ENCODE measurements at places on chromosomes 11 and 22.

DNA sequence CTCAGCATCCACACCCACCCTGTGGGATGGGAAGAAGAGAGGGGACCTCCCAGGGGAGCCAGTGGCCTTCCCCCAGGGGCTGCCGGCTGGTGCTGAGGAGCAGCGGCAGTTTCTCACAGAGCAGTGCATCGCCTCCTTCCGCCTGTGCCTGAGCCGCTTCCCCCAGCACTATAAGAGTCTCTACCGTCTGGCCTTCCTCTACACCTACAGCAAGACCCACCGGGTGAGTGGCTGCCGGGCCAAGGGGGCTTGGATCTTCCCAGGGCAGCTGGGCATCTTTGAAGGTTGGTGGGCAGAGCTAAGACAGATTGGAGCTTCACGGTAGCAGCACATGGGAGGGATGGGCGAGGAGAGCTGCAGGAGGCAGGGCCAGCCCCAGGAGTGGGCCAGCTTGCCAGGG, 61.8 kb upstream of the SUSD2 start:
- no peak for DNase-seq

- DNase-seq, result no peak
These were observed 4.4 kb downstream of the NCAM1 start for GRCh38 chr11:112965656-112966055.

DNA sequence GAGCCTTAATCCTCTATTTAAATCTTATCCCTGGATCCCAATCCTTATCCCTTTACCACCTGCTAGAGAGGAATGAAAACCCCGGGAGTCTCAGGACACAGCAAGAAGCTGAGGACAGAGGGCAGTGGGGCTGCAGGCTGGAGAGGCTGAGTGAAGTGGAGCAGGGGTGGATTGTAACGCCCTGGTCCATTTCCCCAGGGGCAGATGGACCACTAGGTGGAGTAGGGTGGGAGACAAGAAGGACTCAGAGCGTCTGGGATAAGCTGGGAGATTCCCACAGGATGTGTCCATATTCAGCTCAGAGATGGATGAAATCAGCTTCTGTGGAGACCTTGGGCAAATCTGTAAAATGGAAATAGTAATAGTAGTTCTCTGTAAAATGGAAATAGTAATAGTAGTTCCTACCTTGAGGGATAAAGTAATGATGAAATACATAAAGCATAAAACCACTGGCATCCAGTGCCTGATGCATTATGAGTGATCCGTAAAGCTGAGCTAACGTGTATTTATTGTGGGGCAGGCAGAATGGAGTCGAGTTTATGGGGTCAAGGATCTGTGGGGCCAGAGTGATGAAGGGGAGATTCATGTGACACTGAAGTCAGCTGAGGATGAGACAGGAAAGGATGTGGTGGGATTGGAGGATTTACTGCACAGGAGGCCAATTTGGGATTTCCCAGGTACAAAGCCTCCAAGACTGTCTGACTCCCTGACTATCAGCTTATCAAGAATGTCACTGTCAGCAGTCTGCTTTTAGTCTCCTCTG, 1.9 kb upstream of the ROBO4 start:
- no peak for DNase-seq

GRCh38 chr11:31847761-31848160, 36.6 kb upstream of the PAX6 start:
- no peak for DNase-seq

GRCh38 chr11:34266090-34266912, 91.5 kb downstream of the ABTB2 start:
- no peak for DNase-seq

DNA sequence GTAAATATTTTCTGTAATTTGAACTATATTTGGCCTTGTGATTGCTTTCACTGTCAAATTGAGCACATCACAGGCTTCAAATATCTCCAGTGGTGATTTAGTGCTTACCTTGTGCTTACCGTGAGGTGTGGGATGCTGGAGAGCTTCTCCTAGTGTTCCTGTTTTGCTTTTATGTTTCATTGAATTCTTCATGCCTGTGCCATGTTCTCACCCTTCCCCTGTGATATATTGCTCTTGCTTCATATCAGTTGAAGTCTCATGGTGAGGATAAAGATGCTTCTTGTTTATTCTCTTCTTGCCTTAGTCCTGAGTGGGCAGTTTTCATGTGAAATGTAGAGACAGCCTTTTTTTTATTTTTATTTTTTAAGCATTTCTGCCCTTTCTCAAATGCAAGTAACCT, 198.0 kb upstream of the PDGFD start:
- DNase-seq, result no peak

GRCh38 chr11:121422675-121423074, 29.4 kb upstream of the SORL1 start:
- DNase-seq, result no peak

GRCh38 chr11:81804858-81805257, 928.8 kb downstream of the FAM181B start:
- no peak for DNase-seq

DNA sequence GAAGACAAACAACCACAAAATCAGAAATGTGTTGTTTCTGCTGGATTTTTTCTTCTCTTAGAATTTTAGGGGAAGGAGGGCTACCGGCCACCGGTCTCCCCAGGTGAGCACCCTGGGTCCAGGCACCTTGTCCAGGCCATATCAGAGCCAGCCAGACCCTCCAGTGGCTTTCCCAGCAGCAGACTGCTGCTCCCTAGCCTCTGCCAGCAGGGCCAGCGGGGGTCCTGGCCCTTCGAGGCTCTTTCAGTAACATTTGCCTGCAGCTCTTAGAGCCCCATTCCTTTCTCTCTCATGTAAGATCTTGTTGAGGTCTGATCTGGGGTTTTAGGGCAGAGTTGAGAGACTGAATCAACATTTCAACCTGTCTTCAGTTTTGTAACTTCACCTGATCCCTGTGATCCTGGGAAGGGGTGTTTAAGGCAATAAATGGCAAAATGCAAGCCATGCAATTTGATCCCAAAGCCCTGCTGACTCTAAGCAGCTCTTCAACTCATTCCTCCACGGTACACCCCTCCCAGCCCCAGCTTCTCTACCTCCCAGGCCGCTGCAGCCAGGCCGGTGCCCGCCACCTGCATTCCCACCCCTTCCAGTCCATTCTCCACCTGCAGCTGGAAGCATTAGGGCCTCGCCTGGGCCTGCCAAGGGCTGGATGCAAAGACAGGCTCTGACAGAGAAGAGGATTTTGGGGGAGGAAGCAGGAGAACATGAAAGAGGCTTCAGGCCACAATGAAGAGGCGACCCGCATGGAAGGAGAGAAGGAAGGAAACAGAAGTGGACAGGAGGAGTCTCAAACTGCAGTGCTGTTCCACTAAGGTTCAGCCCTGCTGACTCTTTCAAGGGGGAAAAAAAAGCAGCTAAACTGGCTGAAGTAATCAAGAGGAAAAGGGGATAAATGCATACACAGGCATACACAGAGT, 113.0 kb upstream of the FGF3 start:
- DNase-seq, result no peak

- DNase-seq, result no peak
These were observed 46.6 kb downstream of the CWC15 start for GRCh38 chr11:94926698-94927237.

DNA sequence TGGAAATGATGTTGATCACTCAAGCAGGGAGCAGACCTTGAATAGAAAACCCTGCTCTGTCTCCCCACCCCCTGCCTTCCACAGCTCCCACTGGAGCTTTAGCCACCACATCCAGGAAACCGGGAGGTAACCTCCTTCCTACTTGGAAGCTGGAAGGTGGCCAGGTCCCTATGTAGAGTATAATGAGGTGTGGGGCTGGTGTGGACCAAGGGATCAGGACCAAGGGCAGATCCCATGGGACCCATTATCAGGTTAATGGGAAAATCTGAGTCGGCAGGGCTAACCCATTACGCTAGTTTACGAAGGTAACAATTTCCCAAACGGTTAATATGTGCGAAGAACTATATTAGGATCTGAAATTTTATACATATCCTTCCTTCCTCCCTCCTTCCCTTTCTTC, 321.9 kb downstream of the MIAT start:
- no peak for DNase-seq

DNA sequence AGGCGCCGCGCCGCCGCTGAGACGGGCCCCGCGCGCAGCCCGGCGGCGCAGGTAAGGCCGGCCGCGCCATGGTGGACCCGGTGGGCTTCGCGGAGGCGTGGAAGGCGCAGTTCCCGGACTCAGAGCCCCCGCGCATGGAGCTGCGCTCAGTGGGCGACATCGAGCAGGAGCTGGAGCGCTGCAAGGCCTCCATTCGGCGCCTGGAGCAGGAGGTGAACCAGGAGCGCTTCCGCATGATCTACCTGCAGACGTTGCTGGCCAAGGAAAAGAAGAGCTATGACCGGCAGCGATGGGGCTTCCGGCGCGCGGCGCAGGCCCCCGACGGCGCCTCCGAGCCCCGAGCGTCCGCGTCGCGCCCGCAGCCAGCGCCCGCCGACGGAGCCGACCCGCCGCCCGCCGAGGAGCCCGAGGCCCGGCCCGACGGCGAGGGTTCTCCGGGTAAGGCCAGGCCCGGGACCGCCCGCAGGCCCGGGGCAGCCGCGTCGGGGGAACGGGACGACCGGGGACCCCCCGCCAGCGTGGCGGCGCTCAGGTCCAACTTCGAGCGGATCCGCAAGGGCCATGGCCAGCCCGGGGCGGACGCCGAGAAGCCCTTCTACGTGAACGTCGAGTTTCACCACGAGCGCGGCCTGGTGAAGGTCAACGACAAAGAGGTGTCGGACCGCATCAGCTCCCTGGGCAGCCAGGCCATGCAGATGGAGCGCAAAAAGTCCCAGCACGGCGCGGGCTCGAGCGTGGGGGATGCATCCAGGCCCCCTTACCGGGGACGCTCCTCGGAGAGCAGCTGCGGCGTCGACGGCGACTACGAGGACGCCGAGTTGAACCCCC, 798 bp downstream of the BCR start:
- no peak for DNase-seq

GRCh38 chr11:130612291-130612851, 163.9 kb downstream of the ADAMTS15 start:
- no peak for DNase-seq

DNA sequence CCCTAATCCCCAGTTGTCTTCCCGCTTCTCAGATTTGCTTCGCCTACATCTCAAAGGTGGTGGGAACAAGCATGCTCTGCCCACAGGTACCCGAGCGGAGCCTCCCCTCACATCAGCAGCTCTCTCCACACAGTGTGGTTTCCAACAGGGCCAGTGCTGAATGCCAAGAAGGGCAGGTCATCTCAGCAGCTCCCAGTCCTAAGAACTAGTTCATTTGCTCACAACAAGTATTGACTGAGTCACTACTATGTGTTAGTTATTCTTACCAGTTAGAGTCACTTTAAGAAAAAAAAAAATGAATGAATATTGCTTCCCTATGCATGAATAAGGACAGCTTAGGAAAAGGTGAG, 66.2 kb downstream of the THAP12 start:
- no peak for DNase-seq

DNA sequence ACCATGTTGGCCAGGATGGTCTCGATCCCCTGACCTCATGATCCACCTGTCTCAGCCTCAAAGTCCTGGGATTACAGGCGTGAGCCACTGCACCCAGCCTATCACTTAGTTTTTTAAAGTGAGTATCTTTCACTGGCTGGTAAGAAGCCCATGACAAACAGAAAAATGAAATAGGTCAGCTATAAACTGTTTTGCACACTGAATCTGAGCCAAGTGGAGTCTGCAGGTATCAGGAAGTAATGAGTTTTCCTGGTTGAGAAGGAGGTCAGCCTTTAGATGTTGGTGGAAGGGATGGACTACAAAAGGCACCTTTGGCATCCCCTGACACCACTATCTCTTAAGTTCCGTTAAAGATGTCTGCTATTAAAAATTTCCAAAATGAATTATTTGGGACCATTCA, 345.1 kb downstream of the AASDHPPT start:
- no peak for DNase-seq
